Small intestine (tissue), 16 donors: ENCODE measurements at places on chromosomes 3 and 15.

GRCh38 chr3:11132861-11133260 lies 21.4 kb upstream of the HRH1 start:
- no peaks in the 10 kb centered on the region for H3K27me3 ChIP-seq
- no peaks in the 10 kb centered on the region for H3K36me3 ChIP-seq
- H3K27ac ChIP-seq: no peak overlapping the region

DNA sequence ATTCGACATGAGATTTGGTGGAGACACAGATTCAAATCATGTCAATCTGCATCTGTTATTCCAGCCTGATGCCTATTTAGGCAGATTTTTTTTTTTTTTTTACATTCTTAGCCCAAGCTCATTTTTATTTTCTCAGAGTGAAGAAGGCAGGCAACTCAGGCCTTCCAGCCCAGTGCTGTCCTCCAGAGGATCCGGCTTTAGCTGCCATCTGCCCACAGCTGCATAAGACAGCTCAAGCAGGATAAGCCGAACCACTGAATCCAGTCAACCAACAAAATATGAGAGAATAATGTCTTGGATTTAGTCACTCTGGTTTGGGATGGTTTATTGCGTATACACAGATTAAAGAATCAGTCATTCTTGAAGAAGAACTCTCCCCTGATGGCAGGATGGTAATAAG lies 19.9 kb upstream of the COLQ start:
- H3K27ac ChIP-seq: no peak overlapping the region
- no peaks in the 10 kb centered on the region for H3K36me3 ChIP-seq
- no peaks in the 10 kb centered on the region for H3K4me1 ChIP-seq
- no peak for DNase-seq
- H3K27me3 ChIP-seq: no peaks in the 10 kb centered on the region

DNA sequence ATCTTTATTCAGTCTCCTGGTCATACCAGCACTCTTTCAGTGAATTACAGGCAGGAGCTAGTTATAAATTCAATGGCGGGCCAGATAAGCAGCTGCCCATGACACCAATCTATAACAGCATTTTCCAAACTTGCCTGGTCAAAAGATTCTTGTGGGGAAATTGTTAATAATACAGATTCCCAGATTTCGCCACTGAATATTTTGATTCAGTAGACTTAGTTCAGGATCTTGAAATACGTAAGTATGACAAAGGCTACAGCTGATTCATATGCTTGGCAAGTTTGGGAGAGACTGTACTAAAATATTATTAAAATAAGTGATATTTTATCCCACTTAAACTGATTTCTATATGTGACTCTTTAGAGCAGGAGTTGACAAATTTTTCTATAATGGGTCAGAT lies 119.3 kb downstream of the TMCO5A start:
- no peak overlapping the region for H3K4me3 ChIP-seq
- H3K27ac ChIP-seq: no peak overlapping the region
- no peaks in the 10 kb centered on the region for H3K36me3 ChIP-seq
- H3K27me3 ChIP-seq: no peaks in the 10 kb centered on the region
- no peaks in the 10 kb centered on the region for H3K4me1 ChIP-seq
- no peak for DNase-seq

GRCh38 chr3:148923592-148923991 lies 58.5 kb downstream of the CPA3 start:
- H3K27ac ChIP-seq: no peak overlapping the region
- no peaks in the 10 kb centered on the region for H3K4me1 ChIP-seq
- no peak overlapping the region for H3K4me3 ChIP-seq
- no peaks in the 10 kb centered on the region for H3K36me3 ChIP-seq
- no peak for DNase-seq

DNA sequence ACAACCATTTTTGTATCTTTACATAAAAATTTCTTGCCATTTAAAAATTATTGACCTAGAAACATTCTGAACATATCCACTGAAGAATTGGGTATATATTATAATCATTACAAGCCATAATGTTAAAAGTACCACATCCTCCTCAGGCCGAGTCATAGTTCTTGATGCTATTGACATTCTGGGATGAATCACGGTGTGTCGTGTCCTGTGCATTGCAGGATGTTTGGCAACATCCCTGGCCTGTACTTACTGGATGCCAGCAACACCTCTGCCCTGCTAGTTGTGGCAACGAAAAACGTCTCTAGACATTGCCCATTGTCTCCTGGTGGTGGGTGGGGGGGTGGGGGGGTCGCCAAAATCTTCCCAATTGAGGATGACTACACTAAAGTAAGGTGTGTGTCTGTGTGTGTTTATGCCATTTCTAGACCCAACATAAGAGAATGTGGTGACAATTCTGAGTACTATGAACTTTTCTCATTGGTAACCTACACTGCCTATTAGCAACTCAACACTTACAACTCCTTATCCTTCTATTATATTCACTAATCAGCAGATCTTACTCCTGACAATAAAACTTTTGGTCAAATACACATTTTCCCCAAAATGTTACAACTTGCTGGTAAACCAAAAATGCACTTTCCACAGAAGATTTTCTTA lies 471.6 kb downstream of the FOXP1 start:
- H3K4me1 ChIP-seq: peaks cover 3% of the 10 kb centered on the region
- H3K27ac ChIP-seq: no peak overlapping the region
- no peak for DNase-seq

GRCh38 chr3:134351427-134351826 lies 22.8 kb downstream of the AMOTL2 start:
- DNase-seq: no peak
- no peaks in the 10 kb centered on the region for H3K27me3 ChIP-seq
- no peaks in the 10 kb centered on the region for H3K36me3 ChIP-seq
- H3K4me3 ChIP-seq: no peak overlapping the region
- H3K4me1 ChIP-seq: peaks cover 2% of the 10 kb centered on the region
- H3K27ac ChIP-seq: peak overlapping the region; percentile 36

DNA sequence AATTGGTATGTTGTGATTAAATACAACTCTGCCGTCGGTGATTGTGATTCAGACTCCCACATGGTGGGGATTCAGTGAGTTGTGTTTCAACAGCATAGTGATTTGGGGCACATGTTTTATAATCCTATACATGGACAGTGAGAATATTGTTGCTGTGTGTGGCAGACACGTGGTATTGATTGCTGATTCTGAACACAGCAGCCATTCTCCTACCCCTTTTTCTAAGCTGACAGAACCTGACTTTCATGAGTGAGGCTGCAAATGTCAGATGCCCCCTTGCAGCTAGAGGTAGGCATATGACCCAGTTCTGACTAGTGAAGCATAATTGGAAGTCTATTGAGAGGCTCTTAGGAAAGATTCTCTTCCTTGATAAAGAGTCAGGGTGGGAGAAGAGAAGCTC lies 155.0 kb upstream of the STRIT1 start:
- H3K27me3 ChIP-seq: no peaks in the 10 kb centered on the region
- H3K36me3 ChIP-seq: no peaks in the 10 kb centered on the region
- no peaks in the 10 kb centered on the region for H3K4me1 ChIP-seq
- DNase-seq: no peak

- no peak overlapping the region for H3K4me3 ChIP-seq
- no peak overlapping the region for H3K27ac ChIP-seq
- no peak for DNase-seq
- no peaks in the 10 kb centered on the region for H3K4me1 ChIP-seq
- H3K27me3 ChIP-seq: no peaks in the 10 kb centered on the region
Measured at GRCh38 chr3:11411956-11412355, 139.8 kb downstream of the ATG7 start.

GRCh38 chr15:81151389-81151788 lies 17.3 kb downstream of the CFAP161 start:
- no peaks in the 10 kb centered on the region for H3K36me3 ChIP-seq
- H3K4me1 ChIP-seq: no peaks in the 10 kb centered on the region
- no peak overlapping the region for H3K4me3 ChIP-seq
